ENCODE measurements at places on chromosomes 1 and 21.

DNA sequence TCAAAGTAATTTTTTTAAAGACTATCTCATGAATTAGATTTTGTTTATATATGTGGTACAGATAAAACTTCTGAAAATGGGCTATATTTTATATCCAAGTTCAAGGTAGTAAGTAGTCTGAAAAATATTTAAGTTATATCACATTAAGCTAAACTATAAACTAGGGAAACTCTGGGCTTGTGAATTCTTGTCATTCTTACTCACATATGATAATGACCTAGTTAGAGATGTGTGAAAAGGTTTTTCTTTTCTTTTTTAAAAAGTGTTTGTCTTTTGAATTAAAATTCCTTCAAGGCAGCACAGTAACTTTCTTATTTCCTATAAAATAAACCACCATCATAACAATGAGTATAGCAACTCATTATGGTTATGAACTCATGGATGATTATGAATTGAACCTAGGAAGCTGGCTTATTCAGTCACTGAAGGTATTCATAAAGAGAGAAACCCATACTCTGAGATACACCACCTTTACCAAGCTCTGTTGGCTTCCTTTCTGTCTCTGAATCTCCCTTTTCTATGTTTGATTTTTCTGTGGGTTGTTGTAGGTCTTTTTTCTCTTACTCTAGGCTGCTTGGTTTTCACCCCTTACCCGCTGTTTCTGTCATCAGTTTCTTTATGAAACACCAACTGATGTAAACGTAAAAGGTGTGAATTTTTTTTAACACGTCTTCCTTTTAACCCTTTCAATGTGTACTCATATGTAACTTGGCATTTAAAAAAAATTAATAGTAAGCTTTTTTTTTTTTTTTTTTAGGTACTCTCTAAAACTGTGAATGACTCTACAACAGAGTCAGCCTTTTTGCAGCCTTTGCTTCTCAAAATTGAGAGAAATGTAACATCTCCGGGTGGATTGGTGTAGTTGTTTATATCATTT, 25.2 kb downstream of the IL12RB2 start:
- DNase-seq: no peak

GRCh38 chr1:116326486-116326885, 46.6 kb upstream of the ATP1A1 start:
- DNase-seq: no peak

- DNase-seq: no peak
Observed at GRCh38 chr1:181479137-181479745, 4.1 kb upstream of the CACNA1E start.

DNA sequence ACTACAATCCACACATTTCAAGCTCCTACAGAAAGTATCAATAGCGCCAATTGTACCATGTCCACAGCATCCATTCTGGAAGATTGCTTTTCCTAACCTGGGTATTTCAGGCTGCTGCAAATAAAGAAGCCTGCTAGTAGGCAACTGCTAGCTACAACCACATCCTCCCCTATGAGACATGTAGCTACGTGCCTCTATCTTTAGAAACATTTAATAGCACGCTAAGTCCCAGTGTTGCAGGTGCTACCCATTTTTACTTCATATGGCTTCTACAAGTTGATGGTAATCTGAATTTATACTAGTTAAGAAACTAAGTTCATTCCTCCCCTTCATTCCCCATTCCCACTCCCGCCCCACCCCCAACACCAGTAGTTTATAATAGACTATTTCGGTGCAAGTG, 7.4 kb upstream of the AMPD1 start:
- DNase-seq: no peak

DNA sequence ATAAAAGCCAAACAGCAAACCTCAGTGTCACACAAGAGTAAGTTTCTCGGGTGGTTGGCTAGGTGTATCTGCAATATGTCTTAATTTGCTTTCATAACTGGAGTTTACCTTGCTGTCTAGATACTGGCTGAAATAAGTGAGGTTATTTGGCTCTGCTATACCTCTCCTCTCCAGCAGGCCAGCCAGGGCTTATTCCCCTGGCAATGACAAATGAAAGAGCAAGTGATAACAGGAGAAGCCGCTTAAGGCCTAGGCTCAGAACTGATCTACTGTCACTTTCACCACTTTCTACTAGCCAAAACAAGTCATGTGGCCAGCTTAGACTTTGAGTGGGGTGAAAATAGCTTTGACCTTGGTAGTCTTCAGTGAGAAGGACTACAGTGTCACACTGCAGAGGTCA, 4.8 kb upstream of the RPE65 start:
- no peak for DNase-seq

- DNase-seq: no peak
Observed at GRCh38 chr1:153951801-153952200, 5.3 kb upstream of the DENND4B start.

GRCh38 chr1:206892351-206892984, 4.8 kb upstream of the IL24 start:
- DNase-seq: no peak

All from heart left ventricle (tissue), 16 donors.